ENCODE measurements at places on chromosomes 6 and 20.

DNA sequence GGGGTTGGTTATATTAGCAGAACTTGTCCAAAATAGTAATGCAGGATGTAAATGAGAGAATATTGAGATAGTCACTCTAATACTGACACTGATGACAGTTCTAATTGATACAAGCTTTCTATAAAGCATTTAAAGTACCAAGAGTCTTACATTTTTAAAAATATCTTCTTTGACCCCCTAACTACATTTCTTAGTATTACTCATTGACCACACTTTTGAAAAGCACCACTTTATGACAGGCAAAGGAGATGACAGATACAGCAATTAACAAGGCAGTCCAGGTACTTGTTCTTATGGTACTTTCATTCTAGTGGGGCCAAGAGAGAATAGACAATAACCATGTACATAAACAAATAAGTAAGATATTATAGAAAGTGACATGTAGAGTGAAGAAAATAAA is 139.4 kb upstream of the EYA4 start:
- DNase-seq, result no peak

DNA sequence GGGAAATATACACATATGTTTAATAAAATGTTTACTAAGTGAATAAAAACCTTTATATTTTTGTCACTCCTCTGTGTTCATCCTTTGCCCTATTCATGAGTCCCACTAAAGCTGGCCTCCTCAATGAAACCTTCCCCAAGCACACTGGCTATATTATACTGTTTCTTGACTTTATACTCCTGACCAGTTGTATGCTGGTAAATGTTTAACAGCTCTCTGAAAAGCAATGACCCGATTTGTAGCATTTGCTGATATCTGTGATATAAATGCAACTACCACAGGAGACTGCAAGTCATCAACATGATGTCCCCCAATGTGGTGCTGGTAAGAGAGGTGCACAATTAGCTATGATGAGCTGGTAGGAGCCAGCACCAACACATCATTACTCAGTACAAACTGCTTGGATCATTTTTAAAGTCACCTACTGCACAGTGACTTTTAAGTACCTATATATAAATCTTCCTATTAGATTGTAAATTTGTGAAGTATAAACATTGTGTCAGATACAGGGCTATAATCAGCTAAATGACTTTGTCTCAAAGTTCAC is 64.6 kb upstream of the MCM9 start:
- no peak for DNase-seq

DNA sequence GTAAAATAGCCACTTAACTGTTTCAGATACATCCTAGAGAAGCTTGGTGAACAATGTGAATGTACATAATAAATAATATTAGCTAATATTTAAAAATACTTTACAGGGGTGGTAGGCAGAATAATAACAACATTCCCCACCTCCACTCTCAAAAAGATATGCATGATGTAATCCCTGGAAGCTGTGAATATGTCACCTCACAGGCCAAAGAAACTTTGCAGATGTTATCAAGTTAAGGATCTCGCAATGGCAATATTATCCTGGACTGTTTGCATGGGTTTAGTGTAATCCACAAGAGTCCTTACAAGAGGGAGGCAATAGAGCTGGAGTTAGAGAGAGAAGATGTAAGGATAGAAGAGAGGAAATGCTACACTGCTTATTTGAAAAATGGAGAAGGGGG is 7.0 kb upstream of the PTPRK start:
- no peak for DNase-seq

- no peak for DNase-seq
Measured at GRCh38 chr20:34062570-34063482, 49.2 kb downstream of the EIF2S2 start.

- DNase-seq, result no peak
Measured at GRCh38 chr20:43959079-43959919, 44.6 kb downstream of the TOX2 start.

DNA sequence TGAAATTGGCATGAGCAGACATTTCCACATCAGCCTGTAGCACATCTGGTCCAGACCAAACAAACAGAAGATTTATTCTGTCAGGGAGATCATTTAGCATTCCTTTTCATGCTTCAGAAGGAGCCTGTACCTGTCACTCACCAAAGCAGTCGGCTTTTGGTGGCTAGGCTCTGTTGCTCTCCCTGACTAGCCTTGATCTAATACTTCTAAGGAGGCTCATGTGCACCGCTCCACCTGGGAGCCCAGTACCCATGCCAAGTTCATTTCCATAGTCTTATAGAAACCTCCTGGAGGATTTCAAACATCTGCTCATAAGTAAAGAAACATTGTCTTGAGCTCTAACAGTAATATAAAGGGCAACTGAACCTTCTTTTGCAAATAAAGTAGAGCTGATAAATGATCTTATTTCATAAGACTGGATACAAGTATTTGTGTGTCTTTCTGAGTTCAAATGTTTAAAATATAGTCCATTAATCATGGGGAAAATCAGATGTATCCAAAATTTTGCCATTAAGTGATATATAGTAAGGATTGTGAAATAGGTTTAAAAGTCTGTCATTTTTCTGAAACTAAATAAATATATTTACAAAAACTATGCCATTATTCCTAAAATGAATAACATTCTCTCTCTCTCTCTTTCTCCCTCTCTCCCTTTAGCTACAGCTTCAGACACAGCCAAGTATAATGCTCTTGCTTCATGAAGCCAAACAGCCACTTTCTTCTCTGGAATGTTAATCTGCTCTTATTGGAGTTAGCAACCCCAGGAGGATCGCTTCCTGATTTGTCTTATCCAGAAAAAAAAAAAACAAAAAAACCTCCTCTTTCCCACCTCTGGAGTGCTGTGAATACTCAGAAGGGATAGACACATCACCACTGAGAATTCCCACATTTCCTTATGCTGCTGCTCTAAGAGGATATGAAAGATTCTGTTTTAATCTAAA is 192.7 kb upstream of the TFAP2D start:
- DNase-seq, result no peak

DNA sequence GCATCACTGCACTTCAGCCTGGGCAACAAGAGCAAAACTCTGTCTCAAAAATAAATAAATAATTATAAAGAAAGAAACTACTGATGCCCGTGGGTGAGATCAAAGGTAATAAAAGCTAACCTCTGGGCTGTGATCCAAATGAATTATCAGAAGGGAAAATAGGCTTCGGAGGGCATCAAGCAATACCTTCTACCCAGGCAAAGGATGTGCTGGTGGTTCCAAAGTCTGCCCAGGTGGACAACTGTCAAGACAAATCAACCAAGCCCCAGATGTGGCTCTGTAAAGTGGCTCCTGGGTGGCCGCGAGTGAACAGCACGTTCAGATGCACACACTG is 95.6 kb downstream of the SCML4 start:
- no peak for DNase-seq

- DNase-seq, result peak; percentile 33
Measured at GRCh38 chr6:53492860-53493634, 51.9 kb downstream of the GCLC start.

DNA sequence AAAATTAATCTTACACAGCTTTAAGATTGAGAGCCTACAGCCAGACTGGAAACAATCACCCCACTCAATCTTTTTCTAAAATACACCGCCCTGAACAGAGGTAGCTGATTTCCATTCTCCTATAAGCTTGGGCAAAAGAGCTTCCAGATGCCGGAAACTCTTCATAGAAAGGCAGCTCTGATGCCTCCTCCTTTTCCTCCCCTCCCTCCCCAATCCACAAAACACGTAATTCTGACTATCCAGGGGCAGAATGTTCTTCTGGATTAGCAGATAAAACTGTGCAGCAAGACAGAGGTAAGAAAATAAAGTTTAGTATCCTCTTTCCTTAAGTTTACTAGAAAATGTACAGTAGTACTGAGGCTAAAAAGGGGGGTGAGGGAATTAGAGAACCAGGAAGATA is 15.8 kb downstream of the ADNP start:
- no peak for DNase-seq

DNA sequence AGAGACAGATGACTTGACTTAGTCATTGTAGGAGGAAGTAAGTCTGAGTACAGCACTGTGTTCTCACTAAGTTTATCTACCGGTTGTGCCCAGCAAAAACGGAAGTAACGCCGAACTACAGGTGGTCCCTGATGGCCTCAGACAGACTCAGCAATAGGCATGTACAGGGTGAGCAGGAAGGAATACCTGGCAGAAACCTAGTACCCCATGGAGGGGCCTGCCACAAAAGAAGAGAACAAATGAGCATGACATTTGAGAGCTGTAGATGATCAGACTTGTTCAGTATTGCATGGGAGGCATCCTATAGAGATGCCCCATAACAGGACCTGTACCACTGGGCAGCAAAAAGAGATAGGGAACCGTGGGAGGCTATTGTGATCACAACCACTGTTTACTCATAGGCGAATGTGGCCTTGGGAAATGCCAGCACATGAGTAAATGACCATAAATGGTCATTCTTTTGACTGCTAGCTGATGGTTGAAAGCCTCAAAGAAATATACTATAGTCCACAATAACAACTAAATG is 106.4 kb upstream of the TAB2 start:
- no peak for DNase-seq

- DNase-seq, result no peak
Measured at GRCh38 chr6:64729522-64729921, 977.5 kb downstream of the EYS start.

DNA sequence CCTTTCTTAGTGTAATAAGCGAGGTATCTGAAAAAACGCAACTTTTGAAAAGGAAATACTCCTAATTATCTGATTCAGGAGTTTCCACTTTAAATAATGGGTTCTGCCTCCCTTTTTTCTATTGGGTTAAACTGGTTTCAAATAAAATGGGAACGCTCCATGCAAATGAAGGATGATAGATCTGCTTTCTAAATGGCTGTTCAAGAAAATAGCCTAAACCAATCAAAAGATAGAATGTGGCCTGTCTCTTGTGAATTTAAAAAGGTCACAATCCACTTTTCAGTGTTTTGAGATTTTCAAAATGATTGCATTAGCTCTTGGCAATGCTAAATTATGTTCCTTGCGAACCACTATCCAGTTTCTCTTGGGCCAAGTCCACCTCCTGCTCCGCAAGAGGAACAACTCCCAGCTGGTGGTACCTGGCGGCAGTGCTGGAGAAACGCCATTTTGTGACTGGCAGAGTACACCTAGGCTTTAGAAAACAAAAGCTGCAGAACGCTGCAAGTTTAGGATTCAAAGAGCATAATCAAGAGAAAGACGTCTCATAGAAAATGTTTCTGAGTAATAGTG is 56.7 kb downstream of the TRIM38 start:
- DNase-seq, result no peak

DNA sequence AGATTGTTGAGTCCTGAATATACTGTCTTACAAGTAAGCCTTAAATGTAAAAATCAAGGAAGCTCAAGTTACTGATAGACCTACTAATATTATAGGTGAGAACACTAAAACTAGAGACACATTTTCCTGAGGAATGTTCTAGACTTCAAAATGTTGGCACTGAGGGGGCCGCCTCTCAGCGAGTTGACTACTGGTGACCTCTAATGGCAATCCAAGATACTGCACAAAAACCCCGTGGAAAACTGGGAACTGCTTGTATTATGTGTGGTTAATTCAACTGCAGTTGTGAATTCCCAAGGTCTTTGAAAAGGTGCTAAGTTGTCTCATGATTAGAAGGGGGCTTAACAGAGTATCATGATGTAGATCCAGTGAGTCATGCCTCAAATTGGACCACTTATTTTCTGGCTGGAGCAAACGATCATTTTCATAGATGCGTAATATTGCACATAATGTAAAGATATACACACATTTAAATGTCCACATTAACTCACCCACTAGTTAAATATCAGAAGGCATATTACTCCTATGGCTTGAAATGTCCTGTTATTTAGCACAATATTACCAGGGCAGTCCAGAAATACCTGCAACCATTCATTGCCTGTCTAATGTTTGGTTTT is 336.2 kb downstream of the FOXA2 start:
- no peak for DNase-seq

- no peak for DNase-seq
Measured at GRCh38 chr6:149190224-149190831, 127.2 kb upstream of the TAB2 start.

GRCh38 chr6:15948930-15949900 is 179.7 kb upstream of the MYLIP start:
- DNase-seq, result no peak

DNA sequence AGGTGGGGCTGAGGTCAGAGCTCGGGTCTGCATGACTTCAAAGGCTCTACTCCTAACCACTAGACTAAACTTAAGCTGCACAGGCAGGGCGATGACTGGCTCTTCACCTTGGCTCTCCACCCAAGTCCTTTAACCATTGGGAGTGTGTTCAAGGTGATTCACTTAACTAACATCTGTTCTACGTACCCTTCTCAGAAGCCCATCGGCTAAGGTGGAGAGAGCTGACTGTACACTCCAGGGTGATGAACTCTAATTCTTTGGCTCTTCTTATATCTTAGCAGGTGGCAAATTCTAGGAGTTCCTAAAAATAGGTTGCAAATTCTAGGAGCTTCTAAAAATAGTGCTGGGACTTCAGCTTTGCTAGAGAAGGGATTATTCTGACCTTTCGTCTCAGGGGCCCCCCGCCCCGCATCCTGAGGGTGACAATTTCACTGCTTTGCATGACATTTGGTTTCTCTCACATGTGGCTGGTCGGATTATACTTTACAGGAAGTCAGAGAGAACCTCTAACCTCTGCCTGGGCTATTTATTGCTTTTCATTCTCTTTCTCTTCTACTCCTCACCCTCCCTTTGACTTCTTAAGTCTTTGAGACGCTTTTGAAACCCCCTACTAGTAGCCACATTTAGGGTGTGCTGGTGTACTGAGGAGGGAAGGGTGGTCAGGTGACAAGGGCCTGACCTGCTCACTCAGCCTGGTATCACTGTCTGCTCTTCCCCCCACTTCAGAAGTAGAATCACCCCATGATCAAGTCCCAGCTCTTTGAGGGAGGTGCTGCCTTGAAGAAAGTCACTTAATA is 55.5 kb downstream of the PRDM1 start:
- no peak for DNase-seq

GRCh38 chr6:105740946-105741645 is 338.2 kb upstream of the PREP start:
- peak; percentile 21 for DNase-seq

DNA sequence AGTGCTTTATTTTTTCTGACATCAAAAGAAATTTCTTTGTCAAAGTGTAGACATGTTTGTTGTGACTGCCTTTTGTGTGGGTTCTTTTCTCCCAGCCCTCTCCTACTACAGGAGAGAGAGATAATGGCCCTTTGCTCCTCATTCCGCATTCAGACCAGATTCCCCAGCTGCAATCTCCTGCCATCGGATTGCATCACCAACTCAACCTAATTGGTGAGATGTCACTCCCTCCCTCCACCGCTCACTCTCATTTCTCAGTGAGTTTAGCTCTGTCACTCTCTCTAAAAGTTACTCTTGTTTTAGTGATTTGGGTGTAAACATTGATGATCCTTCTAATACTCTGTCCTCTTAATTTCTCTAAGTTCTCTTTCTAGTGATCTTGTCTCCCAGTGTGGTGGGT is 22.7 kb downstream of the UTRN start:
- DNase-seq, result no peak

GRCh38 chr6:5746759-5747130 is 260.0 kb downstream of the NRN1 start:
- peak; percentile 34 for DNase-seq

GRCh38 chr6:31659649-31660380 is 763 bp downstream of the C6orf47 start:
- no peak for DNase-seq
